ENCODE measurements at places on chromosomes 6 and 20. TPM values are rescaled to one million over a fixed set of nuclear protein-coding genes. Genes with fewer than 3 reads are reported as not detected.

Gene TRAM2
- total RNA-seq: 11.0 TPM

DNA sequence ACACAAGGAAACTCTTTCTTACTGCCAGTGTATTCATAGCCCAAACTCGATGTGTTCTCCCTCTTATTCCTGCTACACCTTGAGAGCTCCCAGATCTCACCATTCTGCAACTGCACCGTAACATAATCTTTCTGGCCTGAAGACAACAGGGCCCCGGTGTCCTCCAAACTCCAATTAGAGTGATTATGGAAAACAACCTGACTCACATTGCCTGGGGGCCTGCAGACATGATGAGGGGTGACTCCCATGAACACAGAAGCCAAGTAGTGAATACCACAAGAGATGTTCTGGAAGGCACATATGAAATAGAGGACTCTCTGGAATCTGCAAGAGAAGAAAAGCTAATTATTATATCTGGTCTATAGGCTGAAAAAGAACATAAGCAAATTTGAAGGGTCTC, 19.7 kb downstream of the SLC22A16 start:
- no peak overlapping the region for H3K4me3 ChIP-seq
- H3K27ac ChIP-seq: no peak overlapping the region
- H3K36me3 ChIP-seq: no peaks in the 10 kb centered on the region
- no peaks in the 10 kb centered on the region for H3K4me1 ChIP-seq
- H3K27me3 ChIP-seq: no peaks in the 10 kb centered on the region
- DNase-seq: no peak

GRCh38 chr6:3231247-3232016, 4.0 kb upstream of the TUBB2B start:
- no peaks in the 10 kb centered on the region for H3K36me3 ChIP-seq
- peak; percentile 57 for DNase-seq
- H3K27me3 ChIP-seq: peaks cover 100% of the 10 kb centered on the region
- peak overlapping the region; percentile 80 for H3K4me3 ChIP-seq

Gene VWA7
- 14.7 TPM for total RNA-seq

DNA sequence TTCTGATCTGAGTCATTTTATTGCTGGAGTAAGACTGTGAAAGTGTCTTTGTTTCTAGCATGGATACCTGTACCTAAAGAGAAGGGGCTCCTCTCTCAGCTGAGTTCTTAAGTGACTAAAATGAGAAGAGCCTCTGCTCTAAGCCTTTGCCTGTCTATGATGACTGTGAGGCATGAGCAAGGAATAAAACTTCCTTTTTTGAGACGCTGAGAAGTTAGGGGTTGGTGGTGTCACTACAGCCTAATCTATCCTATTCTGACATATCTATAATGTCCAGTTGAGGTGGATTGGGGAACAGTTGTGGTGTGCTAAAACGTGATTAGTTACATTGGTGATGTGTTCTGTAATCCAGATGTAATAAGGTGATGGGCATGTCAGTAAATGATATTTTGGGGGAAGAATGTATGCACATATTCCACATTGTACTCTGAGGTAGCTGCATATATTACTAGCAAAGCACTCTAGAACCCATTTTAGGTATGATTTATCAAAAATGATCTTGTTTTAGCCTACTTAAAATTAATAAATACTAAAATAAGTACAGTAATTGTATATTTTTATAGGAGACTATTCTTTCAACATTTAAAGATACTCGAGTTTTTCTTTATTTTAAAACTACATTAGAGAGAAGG, 18.1 kb downstream of the ADGRB3 start:
- H3K27ac ChIP-seq: peak overlapping the region; percentile 24
- peaks cover 9% of the 10 kb centered on the region for H3K4me1 ChIP-seq
- DNase-seq: no peak
- no peaks in the 10 kb centered on the region for H3K36me3 ChIP-seq
- no peak overlapping the region for H3K4me3 ChIP-seq

GRCh38 chr6:72414657-72415056, 207.2 kb upstream of the KCNQ5 start:
- H3K4me3 ChIP-seq: no peak overlapping the region
- no peak for DNase-seq
- no peaks in the 10 kb centered on the region for H3K36me3 ChIP-seq
- H3K27me3 ChIP-seq: peaks cover 49% of the 10 kb centered on the region

GRCh38 chr6:33313105-33313708, 671 bp downstream of the TAPBP start:
- H3K4me3 ChIP-seq: peak overlapping the region; percentile 88
- H3K27me3 ChIP-seq: no peaks in the 10 kb centered on the region
- peaks cover 10% of the 10 kb centered on the region for H3K36me3 ChIP-seq
- peaks cover 75% of the 10 kb centered on the region for H3K4me1 ChIP-seq
- peak; percentile 62 for DNase-seq

All from left ventricle myocardium inferior (tissue), 1 donor.